ENCODE measurements at places on chromosomes 3 and 15.
A peak's percentile ranks its signal among the peaks of the same experiment; 100 is the strongest.

- no peak for DNase-seq
These were observed 339.8 kb upstream of the THRB start for GRCh38 chr3:24834442-24834841.

GRCh38 chr15:90497376-90497775 is 32.3 kb upstream of the CRTC3 start:
- no peak for DNase-seq

GRCh38 chr3:151468284-151468917 is 7.5 kb upstream of the IGSF10 start:
- no peak for DNase-seq

DNA sequence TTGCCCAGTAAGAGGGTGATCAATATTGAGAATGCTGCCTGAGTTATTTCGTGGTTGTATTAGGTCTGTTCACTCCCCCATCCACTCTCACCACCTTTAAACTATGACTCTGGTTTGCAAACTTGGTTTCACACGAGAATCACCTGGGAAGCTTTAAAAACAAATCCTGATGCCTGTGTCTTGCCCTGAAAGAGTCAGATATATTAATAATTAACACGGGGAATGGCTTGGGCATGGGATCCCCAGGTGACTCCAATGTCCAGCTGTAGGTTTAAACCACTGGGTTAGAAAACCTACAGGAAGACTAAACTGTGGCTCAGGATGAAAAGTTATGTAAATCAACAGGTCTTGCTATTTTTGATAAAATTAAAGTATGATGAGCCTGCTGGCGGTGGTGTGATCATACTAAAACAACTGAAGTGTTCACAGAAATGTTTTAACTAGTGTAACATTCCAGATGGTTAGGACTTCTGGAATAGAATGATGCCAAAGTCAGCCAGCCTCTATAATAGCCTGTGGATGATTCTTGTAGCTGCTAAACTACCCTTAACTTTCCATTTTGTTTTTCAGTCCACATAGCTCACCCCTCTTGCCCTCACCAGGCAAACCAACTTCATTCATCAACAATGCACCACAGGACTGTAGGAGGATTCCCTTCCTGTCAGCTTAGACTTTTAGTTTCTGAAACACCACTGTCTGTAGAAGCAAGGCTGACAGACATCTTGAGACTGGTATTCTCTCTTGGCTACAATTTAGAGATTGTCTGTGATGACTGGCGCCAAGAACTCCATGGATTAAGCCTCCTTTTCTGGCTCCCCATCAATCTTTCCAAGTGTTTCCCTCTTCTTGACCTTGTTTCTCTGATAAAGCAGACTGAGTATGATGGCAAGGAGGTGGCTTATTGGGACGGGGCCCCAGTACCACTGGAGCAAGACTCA is 119.1 kb upstream of the ADAMTS9 start:
- no peak for DNase-seq

DNA sequence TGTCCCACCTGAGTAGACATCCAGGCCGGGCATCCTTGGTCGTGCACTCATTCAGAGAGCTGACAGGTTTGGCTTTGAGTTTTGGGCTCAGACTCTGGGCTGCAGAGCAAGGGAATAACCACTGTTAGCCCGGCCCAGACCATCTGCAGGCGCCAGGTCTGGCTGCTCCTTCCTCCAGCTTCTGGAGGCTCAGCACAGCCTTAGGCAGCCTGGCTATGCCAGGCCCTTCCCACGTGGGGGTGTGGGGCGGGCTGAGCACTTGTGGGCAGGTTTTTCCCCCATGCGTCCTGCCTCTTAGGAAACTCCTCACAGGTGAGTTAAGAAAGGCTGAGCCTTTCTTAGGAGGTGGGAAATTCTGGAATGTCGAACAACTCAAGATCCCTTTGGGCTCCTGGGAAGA is 11.2 kb downstream of the PLA2G4B start:
- no peak for DNase-seq

- DNase-seq: no peak
These were observed 348.3 kb downstream of the CGGBP1 start for GRCh38 chr3:87710511-87710910.

- DNase-seq: peak; percentile 26
These were observed 2.0 kb downstream of the AHSG start for GRCh38 chr3:186614597-186615483.

- no peak for DNase-seq
These were observed 5.9 kb downstream of the EIF2AK4 start for GRCh38 chr15:39939487-39940452.

- DNase-seq: no peak
These were observed 117.1 kb downstream of the MINAR1 start for GRCh38 chr15:79549196-79549595.

DNA sequence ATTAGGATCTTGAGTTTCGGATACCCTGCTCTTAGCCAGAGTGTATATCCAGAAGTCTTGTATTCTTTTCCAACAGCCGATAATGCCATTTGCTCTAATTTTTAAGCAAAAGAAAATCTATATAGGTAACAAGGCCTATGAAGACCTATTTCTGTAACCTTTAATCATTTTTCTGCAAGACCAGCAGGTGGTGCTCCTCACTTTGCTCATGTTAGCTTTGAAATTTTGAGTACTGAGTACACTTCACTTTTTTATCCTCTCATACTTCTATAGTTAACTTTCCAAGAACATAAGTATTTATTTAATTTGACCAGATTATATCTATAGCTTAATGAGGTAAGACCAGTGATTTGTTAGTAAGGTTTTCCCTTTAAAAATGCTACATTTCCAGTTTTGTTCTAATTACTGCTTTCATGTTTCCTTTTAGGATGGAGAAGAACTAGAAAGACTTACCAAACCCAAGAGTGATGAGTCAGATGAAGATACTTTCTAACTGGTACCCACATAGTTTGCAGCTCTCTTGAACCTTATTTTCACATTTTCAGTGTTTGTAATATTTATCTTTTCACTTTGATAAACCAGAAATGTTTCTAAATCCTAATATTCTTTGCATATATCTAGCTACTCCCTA is 20.5 kb downstream of the SLC35A5 start:
- DNase-seq: peak; percentile 39

DNA sequence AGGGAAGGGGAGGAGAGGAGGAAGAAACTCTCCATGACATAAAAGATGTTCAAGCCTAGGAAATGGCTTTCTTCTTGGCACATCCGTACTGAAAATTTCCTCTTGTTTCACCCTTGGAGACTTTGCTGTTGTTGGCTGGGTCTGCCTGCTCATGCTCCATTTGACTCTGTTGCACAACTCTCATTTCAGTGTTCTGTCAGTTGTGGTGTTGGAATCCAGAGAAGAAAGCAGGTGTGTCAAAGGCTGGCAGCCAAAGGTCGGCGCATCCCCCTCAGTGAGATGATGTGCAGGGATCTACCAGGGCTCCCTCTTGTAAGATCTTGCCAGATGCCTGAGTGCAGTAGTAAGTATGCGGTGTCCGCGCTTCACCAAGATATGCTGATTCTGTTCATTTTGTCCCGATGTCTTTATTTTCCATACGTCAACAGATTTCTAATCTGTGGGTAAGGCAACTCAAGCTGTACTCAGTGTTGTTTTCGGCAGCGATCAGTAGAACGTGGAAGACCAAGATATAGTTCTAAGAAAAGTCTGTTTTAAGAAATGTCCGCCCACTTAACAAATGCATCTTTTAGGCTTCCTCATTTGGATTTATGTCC is 265.2 kb upstream of the GOLGA6L4 start:
- DNase-seq: no peak

- DNase-seq: no peak
These were observed 86.1 kb upstream of the SERPINI2 start for GRCh38 chr3:167559924-167560323.

DNA sequence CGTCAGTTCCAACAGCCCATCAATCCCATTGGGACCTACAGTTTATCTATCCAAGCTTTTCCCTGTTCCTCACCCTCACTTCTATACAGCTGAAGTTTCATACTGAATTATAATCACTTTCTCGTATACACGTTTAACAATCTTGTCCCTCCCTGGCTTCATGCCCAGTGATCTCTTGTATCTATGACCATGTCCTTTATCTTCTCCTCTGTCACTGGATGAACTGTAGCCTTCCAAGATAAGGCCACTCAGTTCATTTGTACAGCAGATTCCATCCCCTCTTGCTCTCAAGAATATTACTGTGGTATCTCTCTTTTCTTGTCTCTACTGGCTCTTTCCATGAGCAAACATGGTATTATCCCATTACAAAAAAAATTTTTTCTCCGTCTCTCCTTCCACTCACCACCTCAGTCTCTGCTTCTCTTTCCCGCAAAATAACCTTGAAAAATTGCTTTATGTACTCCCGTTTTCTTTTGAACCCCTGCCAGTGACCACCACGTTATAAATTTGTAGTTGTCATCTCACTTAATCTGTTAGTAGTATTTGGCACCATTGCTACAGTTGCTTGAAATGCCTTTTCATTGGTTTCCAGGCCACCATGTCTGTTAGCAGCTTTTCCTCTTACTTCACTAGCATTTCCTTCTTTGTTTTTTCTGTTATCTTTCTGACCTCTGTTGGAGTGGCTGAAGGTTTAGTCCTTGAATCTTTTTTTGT is 9.4 kb downstream of the CTNNB1 start:
- DNase-seq: no peak

GRCh38 chr15:76310475-76311099 is 682 bp downstream of the ETFA start:
- DNase-seq: no peak

DNA sequence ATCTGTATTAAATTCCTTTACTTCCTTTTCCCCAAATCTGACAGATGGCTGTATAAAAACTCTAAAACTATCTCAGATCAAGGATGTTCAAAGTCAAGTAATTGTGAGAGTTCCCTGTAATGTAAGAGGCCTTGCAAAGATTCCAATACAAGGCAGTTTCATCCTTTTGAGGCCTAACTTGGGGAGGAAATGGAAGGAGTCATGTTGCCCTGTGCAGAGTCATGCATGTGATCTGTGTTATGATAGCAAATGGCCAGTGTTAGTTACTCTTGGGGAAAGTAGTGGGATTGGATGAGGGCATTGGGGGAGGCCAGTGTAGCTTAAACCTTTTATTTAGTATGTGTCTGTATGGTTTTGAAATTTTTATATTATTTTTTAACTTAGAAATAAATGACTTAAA is 23.7 kb upstream of the FBXL22 start:
- no peak for DNase-seq

DNA sequence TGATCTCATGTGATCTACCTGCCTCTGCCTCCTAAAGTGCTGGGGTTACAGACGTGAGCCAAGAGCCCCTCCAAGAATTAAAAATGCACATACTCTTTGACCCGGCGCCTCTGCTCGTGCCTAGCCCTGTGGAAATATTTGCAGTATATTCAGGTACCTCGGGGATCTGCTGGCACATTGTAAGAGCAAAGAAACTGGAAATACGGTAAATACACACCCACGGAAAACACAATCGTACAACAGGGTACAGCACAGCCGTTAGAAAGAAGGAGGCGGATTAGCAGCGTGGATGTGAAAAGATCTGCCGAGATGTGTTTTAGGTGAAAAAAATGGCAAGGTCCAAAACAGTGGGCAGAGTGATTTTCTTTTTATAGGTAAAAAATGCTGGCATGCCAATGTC is 6.1 kb upstream of the HDAC11 start:
- no peak for DNase-seq

GRCh38 chr15:32908872-32909271 is 191.1 kb downstream of the GREM1 start:
- DNase-seq: no peak

DNA sequence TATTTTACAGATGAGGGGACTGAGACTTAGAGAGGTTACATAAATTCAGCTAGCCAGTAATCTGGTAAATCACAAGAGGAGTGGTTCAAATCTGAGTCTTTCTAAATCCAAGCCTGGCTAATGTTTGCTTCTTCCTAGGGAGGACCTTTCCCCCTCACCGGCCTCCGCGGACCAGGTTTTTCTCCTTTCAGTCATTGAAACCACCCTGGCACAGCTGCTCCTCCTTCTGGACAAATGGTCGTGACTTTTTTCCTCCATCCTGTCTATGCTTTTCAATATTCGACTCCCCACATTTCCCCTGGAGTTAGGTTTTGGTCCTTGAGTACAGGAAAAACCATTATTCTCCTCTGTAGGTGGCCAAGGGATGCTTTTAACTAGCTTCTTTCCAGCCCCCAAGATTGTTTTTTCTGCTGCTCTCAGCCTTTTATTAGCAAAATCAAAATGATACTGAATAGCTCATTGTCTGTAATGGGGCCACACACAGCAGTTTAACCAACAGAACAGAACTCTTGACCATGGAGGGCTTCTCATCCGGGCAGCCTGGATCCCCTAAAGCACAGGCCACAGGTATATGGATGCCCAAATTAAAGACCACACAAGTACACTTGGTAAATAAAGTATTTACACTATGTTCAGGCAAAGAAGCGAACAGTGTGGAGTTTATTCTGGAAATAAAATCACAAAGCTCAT is 85.9 kb upstream of the KLHL25 start:
- DNase-seq: no peak

DNA sequence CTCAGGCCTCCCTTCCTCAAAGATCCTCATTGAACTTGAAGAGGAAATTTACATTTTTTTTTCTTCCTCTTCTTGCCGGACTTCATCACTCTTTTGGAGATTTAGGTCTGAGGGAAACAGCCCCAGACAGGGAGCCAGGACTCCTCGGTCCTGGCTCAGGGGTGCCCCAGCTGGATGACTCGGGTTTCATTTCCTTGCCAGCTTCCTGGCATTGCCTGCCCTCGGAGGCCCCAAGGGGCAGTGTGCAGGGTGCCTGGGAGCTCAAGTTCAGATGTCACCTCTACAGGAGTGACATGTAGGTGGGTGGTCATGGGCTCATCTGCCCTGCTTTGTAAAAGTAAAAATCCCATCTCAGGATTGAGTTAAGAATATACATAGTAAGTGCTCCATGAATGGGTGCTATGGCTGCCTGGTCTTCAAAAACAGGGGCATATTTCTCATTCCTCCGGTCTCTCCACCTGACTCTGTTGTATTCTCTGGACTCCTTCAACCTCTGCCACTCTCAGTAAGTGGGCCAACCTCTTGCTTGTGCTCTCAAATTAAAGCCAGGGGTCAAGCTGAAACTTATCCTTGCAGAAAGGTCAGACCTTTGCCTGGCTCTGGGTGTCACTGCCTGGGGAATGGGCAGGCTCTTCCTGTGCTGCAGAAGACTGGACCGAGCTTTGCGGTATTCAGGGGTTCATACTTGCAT is 51.8 kb downstream of the SMAD6 start:
- DNase-seq: no peak
